Activated CD4-positive, alpha-beta T cell treated with anti-CD3 and anti-CD28 coated beads for 4 hours (primary cell): ENCODE measurements at places on chromosomes 1 and 21.

- DNase-seq, result no peak
Observed at GRCh38 chr1:209207126-209207700, 376.3 kb upstream of the CAMK1G start.

DNA sequence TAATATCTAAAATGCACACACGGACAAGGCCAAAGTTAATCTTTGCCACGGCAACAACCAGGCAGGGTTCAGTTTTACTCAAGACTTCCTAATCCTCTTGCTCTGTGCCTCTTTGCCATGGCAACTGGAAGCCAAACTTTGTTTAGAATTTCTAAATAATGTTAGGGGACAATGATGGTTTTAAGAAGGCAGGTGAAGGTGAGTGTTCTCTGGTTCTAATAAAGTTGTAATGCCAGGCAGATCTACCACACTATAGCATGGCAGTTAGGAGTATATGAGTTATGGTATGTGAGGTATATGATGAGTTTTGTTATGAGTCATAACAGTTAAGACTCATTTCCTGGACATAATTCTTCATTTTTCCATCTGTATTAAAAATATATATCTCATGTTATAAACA lies 2.7 kb downstream of the PTPRC start:
- DNase-seq, result peak; percentile 19

DNA sequence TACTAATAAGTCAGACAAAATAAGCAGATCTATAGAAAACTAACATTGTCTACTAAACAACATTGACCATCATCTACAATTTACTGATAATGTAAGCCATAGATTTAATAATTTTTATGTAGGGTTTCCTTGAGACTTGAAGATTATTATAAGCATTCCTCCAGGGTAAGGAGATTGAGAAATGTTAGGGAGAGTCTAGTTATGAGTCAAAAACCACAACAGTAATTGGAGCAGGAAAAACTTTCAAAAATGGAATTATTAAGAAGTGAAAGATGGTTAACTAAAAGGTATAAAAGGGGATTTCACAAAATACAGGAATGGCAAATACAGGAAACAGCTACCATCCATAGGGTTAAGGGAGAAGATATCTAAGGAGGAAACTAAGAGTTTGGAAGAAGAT lies 12.4 kb upstream of the UHMK1 start:
- no peak for DNase-seq

DNA sequence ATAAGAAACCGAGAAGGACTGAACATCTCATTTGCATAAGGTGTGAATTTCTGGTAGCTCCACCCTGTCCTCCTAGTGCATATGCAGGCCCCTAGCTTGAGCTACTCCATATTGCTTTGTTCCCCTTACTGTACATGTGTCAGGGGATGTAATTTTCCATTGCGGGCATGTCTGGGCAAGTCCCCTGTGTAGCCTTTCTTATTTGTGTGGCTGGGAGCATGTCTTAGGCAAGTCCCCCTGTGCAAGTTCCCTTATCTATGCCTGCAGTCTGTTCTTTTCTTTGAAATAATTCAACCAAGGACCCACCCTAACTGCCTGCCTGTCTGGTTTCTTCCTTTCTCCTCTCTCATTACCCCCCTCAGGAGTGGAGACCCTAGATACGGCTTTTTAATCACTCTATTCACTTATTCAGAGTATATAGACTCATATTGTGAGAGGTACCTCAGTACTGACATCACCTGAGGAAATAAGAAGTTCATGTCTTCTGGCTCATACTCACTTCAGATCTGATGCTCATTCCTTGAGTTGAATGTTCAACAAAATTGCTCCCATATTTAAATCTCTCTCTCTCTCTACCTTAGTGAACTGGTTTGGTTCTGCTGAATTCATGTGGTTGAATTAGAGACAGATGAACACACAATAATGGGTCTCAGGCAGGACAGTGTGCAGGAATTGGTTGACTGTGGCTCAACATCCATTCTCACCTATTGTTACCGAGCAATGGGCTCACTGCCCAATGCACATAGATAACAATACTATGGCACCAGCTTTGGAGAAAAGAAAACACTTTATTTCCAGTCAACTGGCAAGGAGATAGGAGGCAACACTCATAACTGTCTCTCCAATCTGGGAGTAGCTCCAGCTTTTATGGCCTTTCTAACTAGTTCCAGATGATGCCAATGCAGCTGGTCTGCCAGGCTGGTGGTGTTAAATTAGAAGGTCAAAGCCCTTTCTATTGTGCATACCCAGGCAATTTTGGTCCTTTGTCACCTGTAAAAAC lies 27.9 kb upstream of the NPL start:
- DNase-seq, result no peak

- DNase-seq, result no peak
Observed at GRCh38 chr1:10515976-10516750, 41.4 kb downstream of the PEX14 start.

- DNase-seq, result no peak
Observed at GRCh38 chr1:244214009-244214967, 163.2 kb downstream of the ZBTB18 start.

DNA sequence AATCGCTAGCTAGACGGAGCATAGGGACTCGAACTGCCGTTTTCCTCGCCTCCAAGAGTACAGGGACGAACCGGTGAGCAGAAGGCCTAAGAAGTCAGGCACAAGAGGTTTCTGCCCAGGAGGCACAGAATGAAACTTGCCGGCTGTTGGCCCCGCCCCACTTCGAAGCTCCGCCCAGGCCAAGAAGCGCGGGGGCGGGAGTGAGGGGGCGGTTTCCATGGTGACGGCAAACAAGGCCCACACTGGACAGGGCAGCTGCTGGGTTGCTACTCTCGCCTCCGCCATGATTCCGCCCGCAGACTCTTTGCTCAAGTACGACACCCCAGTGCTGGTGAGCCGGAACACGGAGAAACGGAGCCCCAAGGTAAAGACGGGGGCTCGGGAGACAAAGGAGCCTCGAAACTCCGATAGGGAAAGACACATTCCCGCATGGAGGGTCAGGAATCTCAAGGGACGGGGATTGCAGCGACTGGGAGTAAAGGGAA lies at the start of gene DNALI1:
TSS of gene DNALI1 (plus strand) at position 229 of the 485 bp plus-strand sequence. CDS start at position 284, 55 bp downstream.
- DNase-seq, result no peak

DNA sequence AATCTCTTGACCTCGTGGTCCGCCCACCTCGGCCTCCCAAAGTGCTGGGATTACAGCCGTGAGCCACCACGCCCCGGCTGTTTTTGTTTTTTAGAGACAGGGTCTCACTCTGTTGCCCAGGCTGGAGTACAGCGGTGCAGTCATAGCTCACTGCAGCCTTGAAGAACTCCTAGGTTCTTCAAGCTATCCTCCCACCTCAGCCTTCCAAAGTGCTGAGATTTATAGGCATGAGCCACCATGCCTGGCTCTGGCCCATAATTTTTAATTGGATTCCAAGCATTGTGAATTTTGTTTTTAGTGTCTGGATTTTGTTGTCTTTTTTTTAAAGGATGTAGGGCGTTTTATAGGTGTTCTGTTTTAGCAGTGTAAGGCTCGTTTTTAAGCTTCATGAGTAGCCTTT lies 28.6 kb upstream of the TXLNA start:
- no peak for DNase-seq

- DNase-seq, result no peak
Observed at GRCh38 chr1:36400514-36400824, 2.8 kb upstream of the LSM10 start.

GRCh38 chr1:30790850-30791778 lies 33.5 kb upstream of the LAPTM5 start:
- no peak for DNase-seq

GRCh38 chr1:20712215-20712577 lies 5.6 kb downstream of the KIF17 start:
- DNase-seq, result no peak

DNA sequence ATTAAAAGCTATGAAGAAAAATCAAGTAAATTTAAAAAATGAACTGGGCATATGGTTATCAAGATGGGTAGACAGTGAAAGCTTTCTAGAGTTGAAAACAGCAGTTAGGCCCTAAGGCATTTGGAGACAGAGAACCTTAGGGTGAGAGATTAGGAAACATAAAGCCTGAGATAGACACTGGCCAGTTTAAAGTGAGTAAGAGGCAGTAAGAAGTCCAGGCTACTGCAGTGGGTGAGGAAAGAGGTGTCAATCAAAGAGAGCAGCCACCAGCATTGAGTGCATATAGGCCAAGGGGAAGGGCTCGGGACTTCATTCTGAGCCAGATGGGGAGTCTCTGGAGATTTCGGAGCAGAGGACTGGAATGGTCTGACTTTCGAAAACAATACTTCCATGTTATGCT lies 1360.5 kb upstream of the ADGRL4 start:
- DNase-seq, result no peak

GRCh38 chr1:76547916-76548315 lies 319.4 kb upstream of the ST6GALNAC5 start:
- no peak for DNase-seq

DNA sequence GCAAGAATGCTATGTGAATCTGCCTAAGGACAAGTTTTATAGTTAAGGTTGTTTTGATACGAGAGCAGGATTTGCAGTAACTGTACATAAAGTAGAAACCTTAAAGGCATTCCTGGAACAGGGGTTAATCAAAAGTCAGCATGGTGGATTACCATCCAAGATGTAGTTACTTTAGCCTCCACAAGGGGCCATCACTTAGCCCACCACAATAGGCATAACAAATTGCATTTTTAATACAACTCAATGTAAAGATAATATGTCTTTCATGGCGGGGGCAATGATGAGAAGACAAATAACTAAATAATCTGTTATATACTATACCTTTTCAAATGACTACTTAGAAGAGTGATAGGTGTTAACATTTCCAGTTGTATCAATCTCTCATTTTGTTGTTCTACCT lies 611.2 kb upstream of the ADGRL4 start:
- DNase-seq, result no peak

GRCh38 chr1:32014948-32015273 lies 1.2 kb downstream of the KHDRBS1 start:
- DNase-seq, result no peak

GRCh38 chr1:230424391-230425251 lies 1.5 kb downstream of the PGBD5 start:
- no peak for DNase-seq

GRCh38 chr1:159937054-159937750 lies 8.2 kb downstream of the IGSF9 start:
- no peak for DNase-seq

DNA sequence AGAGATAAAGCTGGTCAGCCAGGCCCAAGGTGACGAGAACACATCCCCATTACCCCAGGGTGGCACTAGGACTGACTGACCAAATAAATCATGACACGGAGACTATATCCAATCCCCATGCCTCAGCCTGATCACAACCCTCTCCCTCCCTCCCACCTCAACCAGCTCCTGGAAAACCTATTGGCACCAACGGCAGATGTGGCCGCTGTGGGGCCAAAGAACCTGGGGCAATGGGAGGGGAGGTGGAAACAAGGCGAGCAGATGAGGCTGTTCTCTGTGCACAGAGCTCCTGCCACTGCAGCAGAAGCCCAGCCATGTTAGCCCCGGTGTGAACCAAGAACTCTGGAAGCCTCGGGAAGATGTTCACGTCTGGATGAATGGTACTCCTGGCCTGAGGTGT lies 77.6 kb downstream of the CD247 start:
- DNase-seq, result no peak

GRCh38 chr21:42341776-42342542 lies 8.8 kb downstream of the TFF2 start:
- no peak for DNase-seq

DNA sequence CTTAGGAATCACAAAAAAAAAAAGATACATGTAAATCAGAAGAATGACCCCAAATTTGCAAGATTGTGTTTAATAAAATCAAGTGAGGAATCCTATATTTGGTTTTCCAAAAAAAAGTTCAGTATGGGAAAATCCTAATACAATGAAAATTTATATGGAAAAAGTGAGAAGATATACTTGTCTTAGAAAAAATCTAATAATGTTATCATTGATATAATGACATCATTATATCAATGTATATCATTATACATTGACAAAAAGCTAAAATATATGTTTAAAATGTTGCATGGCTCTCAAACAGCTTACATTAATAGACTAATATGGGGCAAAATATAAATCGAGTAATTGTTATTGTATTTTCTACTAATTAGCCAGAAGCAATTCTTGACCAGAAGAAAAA lies 37.0 kb downstream of the DPYD start:
- no peak for DNase-seq

- peak; percentile 17 for DNase-seq
Observed at GRCh38 chr1:200558866-200559459, 61.6 kb downstream of the KIF14 start.

GRCh38 chr1:226132728-226133503 lies 53.6 kb downstream of the ACBD3 start:
- no peak for DNase-seq

GRCh38 chr1:192399161-192399560 lies 82.4 kb downstream of the RGS21 start:
- no peak for DNase-seq

DNA sequence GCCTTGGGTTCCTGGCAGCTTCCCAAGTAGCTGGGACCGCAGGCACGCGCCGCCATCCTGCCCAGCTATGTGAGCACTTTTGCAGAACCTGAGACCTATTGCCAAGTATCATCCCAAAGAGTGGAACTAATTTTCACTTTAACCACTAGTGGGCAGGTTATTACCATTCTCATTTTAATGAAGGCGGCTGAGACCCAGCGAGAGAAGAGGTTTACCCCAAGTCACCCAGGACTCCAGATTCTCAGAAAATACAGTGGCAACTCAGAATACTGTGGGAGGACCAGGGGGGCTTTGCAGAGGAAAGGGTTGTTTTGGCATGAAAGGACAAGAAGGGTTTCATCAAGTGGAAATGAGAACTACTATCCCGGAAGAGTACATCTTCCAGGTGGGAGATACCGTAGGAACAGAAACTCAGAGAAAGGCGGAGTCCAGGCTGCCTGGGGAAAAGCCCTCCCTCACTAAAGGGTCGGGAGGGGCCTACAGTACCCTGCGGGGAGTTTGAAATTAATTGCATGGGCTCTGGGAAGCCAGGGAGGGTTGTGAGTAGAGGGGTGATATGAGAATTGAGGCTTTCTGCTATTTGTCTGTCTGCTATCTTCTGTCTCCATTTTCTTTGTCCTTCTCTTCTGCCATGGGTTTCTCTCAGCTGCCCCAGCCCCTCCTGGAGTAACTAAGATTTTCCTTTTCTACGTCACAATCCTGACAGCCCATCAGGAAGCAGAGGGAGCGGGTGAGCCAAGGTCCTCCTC lies 7.2 kb upstream of the SEMA4A start:
- DNase-seq, result peak; percentile 50
